ENCODE measurements at places on chromosomes 16 and 17. TPM values are rescaled to one million over a fixed set of nuclear protein-coding genes. Genes with fewer than 3 reads are reported as not detected.

Gene DRC3
- 0.29 TPM for total RNA-seq

Gene CBLN1
- total RNA-seq = 21.7 TPM

Gene ZNF423
- total RNA-seq = 149 TPM

Gene SP2
- total RNA-seq = 17.8 TPM

DNA sequence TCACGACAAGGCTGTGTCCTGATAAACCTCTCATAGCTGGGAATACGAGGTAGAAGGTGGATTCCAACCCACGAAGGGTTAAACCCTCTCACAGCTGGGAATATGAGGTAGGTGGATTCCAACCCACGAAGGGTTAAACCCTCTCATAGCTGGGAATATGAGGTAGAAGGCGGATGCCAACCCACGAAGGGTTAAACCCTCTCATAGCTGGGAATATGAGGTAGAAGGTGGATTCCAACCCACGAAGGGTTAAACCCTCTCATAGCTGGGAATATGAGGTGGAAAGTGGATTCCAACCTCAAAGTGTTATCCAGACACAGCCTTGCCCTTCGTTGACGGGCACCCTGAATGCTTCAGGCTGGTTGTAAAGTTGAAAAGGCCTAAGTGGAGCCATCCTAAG lies 31.0 kb downstream of the AXIN1 start:
- H3K36me3 ChIP-seq = no peaks in the 10 kb centered on the region
- H3K27me3 ChIP-seq = peaks cover 2% of the 10 kb centered on the region
- H3K27ac ChIP-seq = no peak overlapping the region
- no peak for DNase-seq
- H3K4me1 ChIP-seq = no peaks in the 10 kb centered on the region

GRCh38 chr17:76667786-76668453 lies 24.4 kb upstream of the ST6GALNAC1 start:
- H3K27me3 ChIP-seq = peaks cover 4% of the 10 kb centered on the region
- no peak overlapping the region for H3K27ac ChIP-seq
- H3K36me3 ChIP-seq = no peaks in the 10 kb centered on the region
- no peak for DNase-seq

- peaks cover 16% of the 10 kb centered on the region for H3K27me3 ChIP-seq
- DNase-seq = no peak
- H3K4me3 ChIP-seq = no peak overlapping the region
- no peak overlapping the region for H3K27ac ChIP-seq
- peaks cover 52% of the 10 kb centered on the region for H3K4me1 ChIP-seq
- H3K36me3 ChIP-seq = no peaks in the 10 kb centered on the region
These were observed 75.8 kb downstream of the SREBF1 start for GRCh38 chr17:17760872-17761550.

- no peaks in the 10 kb centered on the region for H3K36me3 ChIP-seq
- no peak for DNase-seq
- H3K4me3 ChIP-seq = peak overlapping the region; percentile 81
- no peak overlapping the region for H3K27ac ChIP-seq
These were observed 10.9 kb upstream of the HS3ST6 start for GRCh38 chr16:1929105-1929504.

GRCh38 chr16:30997725-30998711 lies 12.4 kb downstream of the STX1B start:
- peak overlapping the region; percentile 79 for H3K4me3 ChIP-seq
- peaks cover 11% of the 10 kb centered on the region for H3K27me3 ChIP-seq
- no peak overlapping the region for H3K27ac ChIP-seq
- peaks cover 12% of the 10 kb centered on the region for H3K4me1 ChIP-seq
- DNase-seq = no peak

DNA sequence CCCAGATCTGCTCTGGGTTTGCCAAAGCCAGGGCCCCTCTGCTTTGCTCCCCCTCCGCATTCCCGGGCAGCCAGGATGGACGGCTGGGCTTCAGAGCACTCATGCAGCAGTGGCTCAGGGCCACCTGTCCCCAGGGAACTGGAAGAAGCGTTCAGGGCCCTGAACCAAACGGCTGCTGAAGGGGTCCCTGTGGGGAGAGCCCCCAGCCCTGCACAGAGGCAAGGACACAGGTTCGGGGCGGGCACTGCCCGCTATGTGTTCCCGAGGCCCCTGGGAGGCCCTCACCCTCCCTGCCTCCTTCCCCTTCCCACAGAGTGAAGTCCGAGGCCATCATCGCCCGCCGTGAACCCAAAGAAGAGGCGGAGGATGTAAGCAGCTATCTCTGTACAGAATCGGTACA lies 10.4 kb downstream of the NME3 start:
- DNase-seq = no peak
- H3K4me3 ChIP-seq = no peak overlapping the region
- no peaks in the 10 kb centered on the region for H3K36me3 ChIP-seq
- peaks cover 9% of the 10 kb centered on the region for H3K27me3 ChIP-seq
- peaks cover 6% of the 10 kb centered on the region for H3K4me1 ChIP-seq
- peak overlapping the region; percentile 69 for H3K27ac ChIP-seq

DNA sequence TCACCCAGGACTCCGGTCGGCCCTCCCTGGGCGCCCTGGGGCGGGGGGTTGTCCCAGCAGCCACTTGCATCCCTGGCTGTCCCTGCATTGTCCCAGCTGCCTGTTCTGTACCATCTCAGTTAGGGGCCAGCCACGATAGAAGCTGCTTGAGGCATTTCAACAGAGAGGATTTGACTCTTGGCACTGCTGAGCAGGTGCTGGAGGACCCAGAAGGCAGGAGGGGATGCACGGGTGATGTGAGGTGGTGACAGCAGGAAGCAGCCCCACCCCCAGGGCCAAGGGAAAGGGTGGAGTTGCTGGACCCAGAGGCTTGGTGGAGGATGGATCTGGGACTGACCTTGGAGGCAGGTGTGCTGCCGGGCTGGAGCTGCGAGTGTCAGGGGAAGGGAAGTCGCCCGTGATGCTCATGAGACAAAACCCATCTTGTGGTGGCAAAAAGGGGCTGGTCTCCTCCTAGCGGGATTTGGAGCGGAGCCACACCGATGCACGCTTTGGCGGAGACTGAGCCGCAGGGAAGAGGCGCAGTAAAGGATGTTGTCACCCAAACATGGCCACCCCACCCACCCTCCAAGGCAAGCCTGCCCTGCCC lies 188.0 kb upstream of the GSE1 start:
- H3K4me1 ChIP-seq = peaks cover 43% of the 10 kb centered on the region
- peaks cover 6% of the 10 kb centered on the region for H3K27me3 ChIP-seq
- no peaks in the 10 kb centered on the region for H3K36me3 ChIP-seq

- no peak overlapping the region for H3K4me3 ChIP-seq
- peaks cover 35% of the 10 kb centered on the region for H3K4me1 ChIP-seq
- peaks cover 16% of the 10 kb centered on the region for H3K27me3 ChIP-seq
- H3K27ac ChIP-seq = no peak overlapping the region
- DNase-seq = no peak
These were observed 14.7 kb downstream of the TMEM11 start for GRCh38 chr17:21199311-21199710.

GRCh38 chr16:29852654-29853053 lies 10.4 kb downstream of the CDIPT start:
- no peak overlapping the region for H3K4me3 ChIP-seq
- DNase-seq = no peak
- no peak overlapping the region for H3K27ac ChIP-seq
- no peaks in the 10 kb centered on the region for H3K36me3 ChIP-seq
- peaks cover 2% of the 10 kb centered on the region for H3K4me1 ChIP-seq
- peaks cover 3% of the 10 kb centered on the region for H3K27me3 ChIP-seq

- H3K36me3 ChIP-seq = peaks cover 4% of the 10 kb centered on the region
- no peak for DNase-seq
- peak overlapping the region; percentile 10 for H3K27ac ChIP-seq
- H3K4me1 ChIP-seq = peaks cover 35% of the 10 kb centered on the region
- H3K27me3 ChIP-seq = peaks cover 9% of the 10 kb centered on the region
These were observed 111.8 kb downstream of the SDK2 start for GRCh38 chr17:73532421-73532901.

DNA sequence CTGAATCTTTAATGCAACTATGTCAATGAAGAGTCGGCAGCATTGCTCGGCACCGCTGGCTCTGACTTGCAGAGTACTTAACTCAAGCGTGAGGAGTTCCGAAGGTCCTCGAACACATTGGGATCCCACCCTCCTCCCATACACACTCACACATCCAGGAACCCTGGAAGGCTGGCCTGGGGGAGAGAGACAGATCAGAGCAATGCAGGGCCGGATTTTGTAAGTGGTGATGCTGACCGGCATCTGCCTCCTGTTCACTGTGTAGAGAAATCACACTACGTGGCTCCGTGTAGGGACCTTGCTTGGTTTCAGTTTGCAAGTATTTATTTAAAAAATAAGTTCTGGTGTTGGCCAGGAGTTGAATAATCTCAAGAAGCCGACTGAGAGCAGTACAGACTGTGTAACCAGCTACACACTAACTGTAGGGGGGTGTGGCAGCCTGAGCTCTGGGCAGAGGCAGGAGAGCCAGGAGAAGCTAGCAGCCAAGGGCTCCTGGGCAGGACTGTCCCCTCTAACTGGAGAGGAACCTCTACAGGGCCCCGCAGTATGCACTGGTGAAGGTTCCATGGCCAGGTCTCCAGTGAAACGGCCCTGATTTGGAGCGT lies 190.2 kb upstream of the TNRC6C start:
- peaks cover 10% of the 10 kb centered on the region for H3K4me1 ChIP-seq
- H3K27ac ChIP-seq = no peak overlapping the region
- no peak for DNase-seq
- no peak overlapping the region for H3K4me3 ChIP-seq
- peaks cover 13% of the 10 kb centered on the region for H3K27me3 ChIP-seq

DNA sequence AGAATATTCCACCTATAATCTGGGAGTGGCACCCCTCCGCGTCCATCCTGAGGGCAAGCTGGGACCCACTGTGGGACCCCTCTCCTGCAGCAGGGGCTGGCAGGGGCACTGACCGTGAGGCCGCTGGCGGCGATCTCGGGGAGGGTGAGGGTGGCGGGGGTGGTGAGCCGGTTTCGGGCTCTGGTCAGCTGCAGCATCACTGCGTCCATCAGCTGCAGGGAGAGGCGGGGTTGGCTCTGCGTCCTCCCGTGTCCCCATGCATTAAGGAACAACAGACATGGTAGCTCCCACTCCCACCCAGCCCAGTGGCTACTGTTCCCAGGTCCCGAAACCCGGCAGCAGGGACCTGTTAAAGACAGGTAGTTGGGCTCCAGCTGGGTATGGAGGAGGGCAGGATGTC lies 3.3 kb downstream of the SMIM22 start:
- H3K27ac ChIP-seq = no peak overlapping the region
- no peak for DNase-seq
- H3K36me3 ChIP-seq = no peaks in the 10 kb centered on the region
- H3K4me3 ChIP-seq = no peak overlapping the region
- peaks cover 10% of the 10 kb centered on the region for H3K4me1 ChIP-seq
- peaks cover 6% of the 10 kb centered on the region for H3K27me3 ChIP-seq

DNA sequence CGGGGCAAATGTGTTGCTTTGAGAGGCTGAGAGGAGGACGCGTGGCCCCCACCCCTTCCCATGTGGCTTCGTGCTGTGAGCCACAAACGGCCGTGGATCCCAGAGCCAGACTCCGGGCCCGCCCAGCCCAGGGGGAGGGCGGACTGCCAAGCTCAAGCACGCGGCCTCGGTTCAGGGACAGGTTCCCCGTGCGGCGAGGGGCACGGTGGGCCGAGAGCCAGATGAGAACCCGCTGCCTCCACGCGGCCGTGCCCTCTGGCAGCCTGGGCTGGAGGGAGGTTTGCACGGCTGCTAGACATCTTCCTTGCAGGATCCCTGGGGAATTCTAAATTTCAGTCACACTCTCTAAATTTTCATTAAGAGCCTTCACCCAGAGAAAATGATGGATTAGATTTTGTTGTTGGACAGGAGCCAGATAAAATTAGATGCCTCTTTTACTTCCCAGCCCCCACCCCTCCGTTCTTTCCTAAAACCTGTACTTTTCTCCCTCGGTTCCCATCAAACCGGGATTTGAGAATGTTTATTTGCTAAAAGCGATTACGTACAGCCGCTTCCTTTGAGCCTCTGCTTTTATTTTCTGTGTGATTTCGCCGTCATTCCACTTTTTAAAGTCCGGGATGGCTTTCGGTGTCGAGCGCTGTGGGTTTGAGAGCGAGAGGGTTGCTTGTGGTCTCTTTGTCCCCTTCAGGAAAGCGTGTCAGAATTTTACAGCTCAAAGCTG lies 25.0 kb upstream of the GNG13 start:
- no peaks in the 10 kb centered on the region for H3K36me3 ChIP-seq
- H3K4me3 ChIP-seq = peak overlapping the region; percentile 35
- peaks cover 4% of the 10 kb centered on the region for H3K27me3 ChIP-seq

GRCh38 chr17:72846399-72846798 lies 246.1 kb downstream of the SLC39A11 start:
- no peak overlapping the region for H3K27ac ChIP-seq
- H3K4me1 ChIP-seq = peaks cover 10% of the 10 kb centered on the region
- peaks cover under 1% of the 10 kb centered on the region for H3K36me3 ChIP-seq
- H3K4me3 ChIP-seq = no peak overlapping the region
